ENCODE measurements at places on chromosomes 11 and 22.

- DNase-seq: no peak
Measured at GRCh38 chr11:70721006-70721405, 322.7 kb downstream of the CTTN start.

GRCh38 chr11:96524475-96524874, 134.7 kb downstream of the JRKL start:
- DNase-seq: no peak

- DNase-seq: no peak
Measured at GRCh38 chr22:26287382-26288225, 118.3 kb downstream of the SEZ6L start.

DNA sequence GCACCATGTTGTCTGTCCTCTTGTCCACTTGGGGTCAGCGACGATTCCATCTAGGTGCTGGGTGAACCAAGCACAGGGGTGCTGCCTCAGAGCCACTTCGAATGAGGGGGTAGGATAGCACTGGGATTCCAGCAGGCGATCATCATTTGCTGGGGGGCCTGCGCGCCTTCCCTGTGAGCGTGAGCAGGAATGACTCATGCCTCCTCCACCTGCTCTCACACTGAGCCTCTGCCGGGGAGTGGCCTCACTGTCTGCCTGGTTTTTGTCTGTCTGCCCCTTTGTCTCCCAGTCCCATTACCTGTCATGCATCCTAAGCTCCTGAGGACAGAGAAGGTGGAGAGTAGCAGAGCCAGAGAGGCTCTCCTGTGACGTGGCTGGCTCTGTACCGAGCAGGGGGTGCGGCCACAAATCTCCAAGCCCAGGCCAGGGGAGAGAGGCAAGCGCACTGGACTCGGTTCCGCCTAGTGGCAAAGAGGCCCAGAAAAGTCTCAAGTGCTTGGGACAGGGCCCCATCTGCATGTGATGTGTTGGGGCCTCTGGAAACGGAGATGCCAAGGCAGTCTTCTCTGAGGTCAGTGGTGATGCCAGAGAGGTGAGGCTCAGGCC, 30.8 kb downstream of the RSPH14 start:
- no peak for DNase-seq

- DNase-seq: no peak
Measured at GRCh38 chr11:66289548-66290329, 796 bp upstream of the YIF1A start.

GRCh38 chr11:104467404-104467803, 303.5 kb upstream of the PDGFD start:
- DNase-seq: no peak
